Stimulated activated CD4-positive, alpha-beta T cell treated with anti-CD3 and anti-CD28 coated beads, Interleukin-15, amount 100 ng/mL, for 1 hour (primary cell): ENCODE measurements at places on chromosomes 2 and 18.

DNA sequence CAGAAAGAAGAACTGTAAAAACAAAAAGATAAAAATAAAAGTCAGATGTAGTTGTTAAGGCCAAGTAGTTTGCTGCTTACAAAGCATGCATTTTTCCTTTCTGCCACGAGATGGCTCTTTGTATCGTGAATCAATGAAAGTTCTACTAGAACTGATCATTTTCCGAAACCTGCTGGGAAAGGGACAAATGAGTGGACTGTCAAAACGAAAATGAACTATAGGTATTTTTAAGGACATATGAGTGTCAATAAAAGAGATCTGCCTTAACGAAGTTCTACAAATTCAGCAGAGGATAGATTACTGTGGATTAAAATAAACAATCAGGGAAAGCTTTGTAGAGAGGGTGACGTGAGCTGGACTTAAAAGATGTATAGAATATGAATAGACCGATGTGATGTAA, 15.0 kb upstream of the ELOA2 start:
- DNase-seq = no peak

DNA sequence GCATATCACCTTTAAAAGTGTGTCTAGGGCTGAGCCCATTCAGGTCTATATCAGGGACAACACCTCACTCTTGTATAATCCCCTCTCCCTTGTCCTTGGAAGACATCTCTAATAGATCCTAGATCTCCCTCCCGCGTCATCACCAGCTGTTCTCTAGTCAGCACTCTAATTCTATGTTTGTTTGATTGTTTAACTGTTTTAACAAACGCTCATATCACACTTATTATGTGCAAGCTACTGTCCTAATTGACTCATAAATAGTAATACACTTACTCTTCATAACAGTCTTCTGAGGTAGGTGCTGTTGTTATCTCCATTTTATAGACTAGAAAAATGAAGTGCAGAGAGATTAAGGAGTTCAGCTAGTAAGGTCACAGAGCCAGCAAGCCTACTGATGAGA, 1.6 kb upstream of the ERMN start:
- DNase-seq = no peak

GRCh38 chr2:167732326-167732725, 515.1 kb downstream of the STK39 start:
- DNase-seq = no peak

GRCh38 chr2:128754246-128754724, 435.6 kb upstream of the HS6ST1 start:
- no peak for DNase-seq

- no peak for DNase-seq
Measured at GRCh38 chr2:63060472-63060991, 9.9 kb downstream of the OTX1 start.
